ENCODE measurements at places on chromosomes 5 and 9. TPM values are rescaled to one million over a fixed set of nuclear protein-coding genes. Genes with fewer than 3 reads are reported as not detected.
A peak's percentile ranks its signal among the peaks of the same experiment; 100 is the strongest.

The ANKRD20A1 gene
- not detected for total RNA-seq

The ZNF658 gene
- total RNA-seq: 2.4 TPM

The SYK gene
- total RNA-seq: 0.48 TPM

The CBY3 gene
- 1.1 TPM for total RNA-seq

The BARHL1 gene
- not detected for total RNA-seq

- H3K27ac ChIP-seq: no peak overlapping the region
- no peaks in the 10 kb centered on the region for H3K4me1 ChIP-seq
- no peaks in the 10 kb centered on the region for H3K36me3 ChIP-seq
- H3K4me3 ChIP-seq: no peak overlapping the region
- DNase-seq: no peak
Observed at GRCh38 chr5:13503017-13503416, 441.5 kb downstream of the DNAH5 start.

DNA sequence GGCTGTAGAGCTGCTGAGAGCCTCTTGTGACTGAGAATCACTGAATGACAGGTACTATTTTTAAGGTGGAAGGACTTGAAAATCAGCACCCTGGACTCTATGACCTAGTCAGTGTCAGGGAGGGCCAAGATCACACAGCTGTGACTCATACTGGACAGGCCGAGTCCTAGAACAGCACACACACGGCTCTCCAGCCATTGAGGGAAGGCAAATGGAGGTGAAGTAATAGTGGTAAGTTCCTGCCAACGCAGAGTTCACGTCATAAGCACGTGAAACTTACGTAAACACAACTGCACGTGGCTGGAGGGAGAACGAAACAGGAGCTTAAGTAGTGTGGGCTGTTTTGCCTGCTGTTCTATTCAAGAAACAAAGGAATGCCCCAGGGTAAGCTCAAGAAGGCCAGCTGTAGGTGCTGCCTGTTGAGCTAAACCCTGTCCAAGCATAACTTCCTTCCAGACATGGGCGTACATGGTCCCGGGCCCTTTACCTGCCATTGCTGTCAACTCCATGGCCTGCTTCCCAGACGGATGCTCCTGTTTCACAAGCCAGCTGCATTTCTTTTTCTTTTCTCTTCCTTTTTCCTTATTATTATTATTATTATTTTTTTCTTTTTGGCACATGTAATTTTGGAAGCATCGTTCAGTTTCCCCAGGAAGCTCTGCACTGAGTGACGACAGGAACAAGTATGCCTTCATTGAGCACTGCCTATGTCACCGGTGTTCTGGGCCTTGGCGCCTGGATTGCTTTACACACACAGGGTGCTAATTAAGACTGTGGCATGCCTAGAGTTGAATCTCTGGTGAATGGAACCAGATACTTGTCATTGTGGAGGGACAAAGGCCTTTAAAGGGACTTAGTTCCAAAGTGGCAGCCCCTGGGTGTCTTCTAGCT, 10.2 kb upstream of the LCP2 start:
- no peak for DNase-seq
- H3K36me3 ChIP-seq: peaks cover 23% of the 10 kb centered on the region

- peaks cover 81% of the 10 kb centered on the region for H3K4me1 ChIP-seq
- H3K4me3 ChIP-seq: peak overlapping the region; percentile 19
- peaks cover 51% of the 10 kb centered on the region for H3K36me3 ChIP-seq
- peak overlapping the region; percentile 80 for H3K27ac ChIP-seq
- no peak for DNase-seq
- no peaks in the 10 kb centered on the region for H3K27me3 ChIP-seq
Observed at GRCh38 chr9:109098960-109099308, 20.8 kb downstream of the TMEM245 start.

DNA sequence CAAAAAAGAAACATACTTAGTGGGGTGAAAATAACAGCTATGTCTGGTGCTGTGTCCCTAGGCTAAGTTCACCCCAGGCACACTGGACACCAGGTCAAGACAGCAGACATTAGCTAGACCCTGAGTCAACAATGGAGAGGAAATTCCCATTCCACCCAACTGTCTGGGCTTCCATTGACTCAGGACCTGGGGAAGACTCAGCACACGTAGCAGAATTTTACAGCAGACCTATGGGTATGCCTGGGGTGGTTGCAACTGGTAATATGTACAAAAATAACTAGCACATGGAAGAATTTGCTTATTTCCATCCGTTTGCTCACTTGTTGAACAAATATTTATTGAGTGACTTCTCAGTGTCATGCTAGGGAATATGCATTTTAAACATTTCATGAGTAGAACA, 117.0 kb downstream of the GAS1 start:
- DNase-seq: no peak
- no peaks in the 10 kb centered on the region for H3K4me1 ChIP-seq
- H3K27me3 ChIP-seq: peaks cover 7% of the 10 kb centered on the region
- no peaks in the 10 kb centered on the region for H3K36me3 ChIP-seq
- no peak overlapping the region for H3K4me3 ChIP-seq

DNA sequence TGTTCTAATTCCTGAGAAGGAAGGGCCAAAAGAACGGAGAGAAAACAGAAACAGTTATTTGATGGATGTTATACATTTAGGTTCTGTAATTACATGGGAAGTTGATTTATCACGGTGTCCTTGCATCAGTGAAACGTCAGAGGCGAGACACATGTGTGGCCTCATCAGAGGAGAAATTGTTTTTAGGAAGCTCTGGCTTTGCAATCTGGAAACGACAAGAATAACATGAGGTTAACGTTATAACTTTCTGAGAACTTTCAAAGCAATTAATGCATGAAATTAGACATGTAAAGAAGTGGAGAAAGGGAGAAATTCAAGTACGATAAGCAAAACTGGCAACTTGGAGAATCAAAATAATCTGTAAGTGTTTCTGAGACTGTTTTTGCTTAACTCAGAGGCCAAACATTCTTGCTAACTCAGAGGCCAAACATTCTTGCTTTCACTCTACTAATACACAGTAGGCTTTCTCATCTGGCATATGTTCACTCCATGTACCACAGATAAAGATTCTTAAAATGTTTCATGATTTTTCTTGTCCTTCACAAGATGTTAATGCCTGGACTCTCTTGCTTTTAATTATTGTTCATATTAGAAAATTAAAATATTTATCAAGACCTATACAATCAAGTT, 933.0 kb downstream of the TLE4 start:
- H3K4me3 ChIP-seq: no peak overlapping the region
- no peak overlapping the region for H3K27ac ChIP-seq
- H3K27me3 ChIP-seq: no peaks in the 10 kb centered on the region

- DNase-seq: no peak
- H3K36me3 ChIP-seq: no peaks in the 10 kb centered on the region
- no peak overlapping the region for H3K27ac ChIP-seq
Observed at GRCh38 chr9:12230708-12231107, 462.5 kb upstream of the TYRP1 start.

GRCh38 chr9:80842389-80842788, 847.0 kb downstream of the TLE1 start:
- no peak overlapping the region for H3K4me3 ChIP-seq
- H3K4me1 ChIP-seq: no peaks in the 10 kb centered on the region
- H3K36me3 ChIP-seq: no peaks in the 10 kb centered on the region
- no peaks in the 10 kb centered on the region for H3K27me3 ChIP-seq
- no peak overlapping the region for H3K27ac ChIP-seq
